Midbrain (tissue), 1 donor: ENCODE measurements at places on chromosomes 2 and 18.

- no peak for DNase-seq
These were observed 75.1 kb downstream of the PLEKHM3 start for GRCh38 chr2:207950063-207950760.

GRCh38 chr2:195642027-195642678 is 14.9 kb upstream of the SLC39A10 start:
- DNase-seq = no peak

DNA sequence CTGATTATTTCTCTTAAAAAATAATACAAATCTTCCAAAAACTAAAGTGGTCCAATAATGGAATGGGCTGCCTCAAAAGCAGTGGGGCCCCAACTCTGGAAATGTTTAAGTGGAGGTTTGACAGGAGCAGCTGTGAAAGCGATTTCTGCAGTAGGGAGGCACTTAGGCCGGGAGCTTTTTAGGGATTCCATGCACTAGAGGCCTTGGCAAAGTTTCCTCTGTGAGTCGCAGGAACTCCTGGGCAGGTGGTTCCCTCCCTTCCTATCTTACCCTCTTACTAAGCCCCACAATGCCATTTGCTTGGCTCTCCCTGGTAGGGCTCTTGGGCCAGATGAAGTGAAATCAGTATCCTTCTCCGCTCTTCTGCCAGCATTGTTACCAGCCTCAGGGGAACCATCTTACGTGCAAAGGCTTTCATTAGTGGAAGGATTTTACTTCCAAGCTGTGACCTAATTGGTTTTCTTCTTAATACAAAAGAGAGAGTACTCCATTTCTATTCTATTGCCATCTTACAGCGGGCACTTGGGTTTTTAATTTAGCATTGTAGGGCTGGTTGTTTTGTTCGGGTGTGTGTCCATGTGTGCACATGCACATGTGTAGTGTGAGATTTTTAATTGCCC is 34.3 kb upstream of the C18orf32 start:
- DNase-seq = no peak

DNA sequence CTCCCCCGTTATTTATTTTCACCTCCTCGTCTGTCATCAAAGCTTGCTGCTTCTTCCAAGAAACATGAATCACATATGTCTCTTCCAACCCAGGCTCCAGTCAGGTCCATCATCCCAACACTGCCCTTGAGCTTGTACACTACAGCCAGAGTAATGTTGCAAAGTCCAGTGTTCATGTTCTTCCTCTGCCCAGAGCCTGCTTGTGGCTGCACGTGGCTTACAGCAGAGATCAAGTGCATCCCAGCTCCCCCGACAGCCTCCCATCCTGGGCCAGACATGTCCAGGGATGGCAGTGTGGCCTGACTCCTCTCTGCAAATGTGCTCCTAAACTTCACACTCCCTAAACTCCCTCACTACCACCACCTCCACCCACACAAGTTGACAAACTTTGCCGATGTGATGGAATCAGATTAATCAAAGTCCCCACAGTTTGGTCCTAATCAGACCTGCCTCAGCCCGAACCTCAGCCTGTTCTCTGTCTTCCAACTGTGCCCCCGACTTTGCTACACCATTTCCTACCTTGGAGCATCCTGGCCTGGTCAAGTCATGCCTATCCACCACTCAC is 54.2 kb upstream of the MAPRE3 start:
- DNase-seq = no peak

- DNase-seq = no peak
These were observed 41.6 kb downstream of the SLC25A12 start for GRCh38 chr2:171852366-171852888.

GRCh38 chr2:135916207-135916606 is 40.0 kb upstream of the MCM6 start:
- peak; percentile 73 for DNase-seq

DNA sequence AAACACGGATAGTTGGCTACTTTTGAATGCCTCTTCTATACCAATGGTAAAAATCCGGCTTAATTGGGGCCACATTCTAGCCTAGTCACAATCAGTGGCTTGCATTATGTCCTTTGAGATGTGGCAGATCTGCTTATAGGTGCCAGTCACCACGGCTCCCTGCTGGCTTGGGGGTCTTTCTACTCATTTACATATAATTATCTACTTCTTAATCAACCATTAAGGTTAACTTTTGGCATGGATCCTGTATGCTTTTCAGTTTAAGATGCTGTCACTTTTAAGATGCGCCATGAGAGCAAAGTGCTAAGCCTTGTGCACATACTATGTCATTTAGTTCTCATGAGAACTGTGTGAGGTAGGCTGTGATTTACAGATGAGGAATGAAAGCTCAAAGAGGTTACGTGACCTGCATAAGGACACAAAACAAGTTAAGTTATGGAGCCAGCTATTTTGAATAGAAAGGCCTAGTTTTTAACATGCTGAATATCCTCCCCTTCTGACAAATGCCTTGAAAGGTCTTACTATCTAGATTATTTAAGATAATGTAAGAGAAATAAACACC is 4.1 kb downstream of the NEDD4L start:
- DNase-seq = no peak

DNA sequence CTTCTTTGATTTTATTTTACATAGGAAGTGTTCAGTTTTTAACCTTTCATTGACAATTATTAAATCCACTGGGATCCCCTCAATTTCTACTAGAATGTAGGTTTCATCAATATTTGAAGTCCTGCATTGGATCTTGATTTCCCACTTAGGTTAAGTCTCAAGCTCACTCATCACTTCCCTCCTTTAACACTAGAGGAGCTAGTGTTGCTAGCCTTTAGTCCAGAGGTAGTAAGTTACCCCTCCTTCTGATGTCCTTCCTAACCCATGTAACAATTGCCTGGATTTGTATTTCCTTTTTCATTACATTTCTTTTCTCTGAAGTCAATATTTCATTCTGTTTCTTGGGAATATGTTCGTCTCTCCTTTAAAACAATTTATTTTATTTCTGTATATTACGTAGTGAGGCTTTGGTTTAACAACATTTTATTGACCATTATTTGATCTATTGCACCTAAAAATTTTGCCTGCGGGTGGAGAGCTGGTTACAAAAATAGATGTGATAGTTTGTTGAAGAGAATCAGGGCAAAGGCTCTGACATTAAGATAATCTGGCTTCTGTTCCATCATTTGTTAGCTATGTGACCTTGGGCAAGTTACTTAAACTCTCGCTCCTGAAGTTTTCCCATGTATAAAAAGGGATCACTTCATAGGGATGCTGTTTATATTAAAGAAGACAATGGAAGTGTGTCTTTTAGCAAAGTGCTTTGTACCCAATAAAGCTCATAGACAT is 833.0 kb downstream of the SLC4A3 start:
- DNase-seq = no peak

DNA sequence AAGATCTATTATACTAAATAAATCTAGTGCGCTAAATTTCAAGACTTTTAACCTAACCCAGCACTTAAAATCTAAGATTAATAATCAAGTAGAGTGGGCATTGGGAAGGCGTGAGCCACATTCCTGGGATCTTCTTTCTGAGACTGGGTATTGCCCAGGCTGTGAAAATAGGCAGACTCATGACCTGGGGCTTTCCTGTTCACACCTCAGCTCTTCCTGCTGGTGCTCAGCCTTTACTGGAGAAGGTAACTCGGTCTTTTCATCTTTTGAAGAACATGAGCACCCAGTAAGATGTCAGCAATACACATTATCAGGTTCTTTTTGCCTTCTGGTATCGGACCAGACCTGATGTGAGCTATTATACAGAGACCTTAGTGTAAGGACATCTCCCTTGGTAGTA is 500.5 kb downstream of the PLCL1 start:
- no peak for DNase-seq

DNA sequence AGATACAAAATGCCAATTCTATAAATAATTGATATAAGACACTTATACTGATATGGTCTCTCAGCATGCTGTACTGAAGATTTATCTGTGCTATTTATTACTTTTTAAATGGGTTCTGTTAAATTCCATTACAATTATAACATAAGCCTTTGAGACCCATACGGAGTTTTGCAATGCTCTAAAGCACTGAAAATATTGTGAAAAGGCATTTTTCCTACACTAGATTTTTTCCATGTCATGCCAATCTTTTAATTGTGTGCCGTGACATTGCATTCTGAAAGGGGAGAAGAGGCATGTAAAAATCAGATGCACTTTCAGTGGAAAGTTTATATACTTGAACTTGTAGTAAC is 46.5 kb downstream of the EFEMP1 start:
- no peak for DNase-seq

DNA sequence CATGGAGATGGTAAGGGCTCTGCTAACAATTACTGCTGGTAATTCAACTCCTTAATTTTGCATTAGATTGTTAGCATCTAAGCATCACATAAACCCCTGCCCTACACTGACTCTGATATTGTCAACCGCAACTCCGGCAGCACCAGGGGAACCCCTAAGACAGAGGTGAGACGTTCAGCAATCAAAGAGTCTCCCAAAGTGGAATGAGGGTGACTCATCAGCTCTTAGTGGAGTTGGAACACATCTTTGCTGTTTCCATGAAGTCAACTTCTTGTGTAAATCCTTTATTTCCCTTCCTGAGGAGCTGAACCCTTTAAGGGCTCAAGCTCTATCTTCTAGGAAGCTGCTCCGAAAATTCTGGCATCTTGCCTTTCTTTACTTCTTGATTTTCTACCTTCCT is 52.1 kb downstream of the ABCG8 start:
- no peak for DNase-seq

DNA sequence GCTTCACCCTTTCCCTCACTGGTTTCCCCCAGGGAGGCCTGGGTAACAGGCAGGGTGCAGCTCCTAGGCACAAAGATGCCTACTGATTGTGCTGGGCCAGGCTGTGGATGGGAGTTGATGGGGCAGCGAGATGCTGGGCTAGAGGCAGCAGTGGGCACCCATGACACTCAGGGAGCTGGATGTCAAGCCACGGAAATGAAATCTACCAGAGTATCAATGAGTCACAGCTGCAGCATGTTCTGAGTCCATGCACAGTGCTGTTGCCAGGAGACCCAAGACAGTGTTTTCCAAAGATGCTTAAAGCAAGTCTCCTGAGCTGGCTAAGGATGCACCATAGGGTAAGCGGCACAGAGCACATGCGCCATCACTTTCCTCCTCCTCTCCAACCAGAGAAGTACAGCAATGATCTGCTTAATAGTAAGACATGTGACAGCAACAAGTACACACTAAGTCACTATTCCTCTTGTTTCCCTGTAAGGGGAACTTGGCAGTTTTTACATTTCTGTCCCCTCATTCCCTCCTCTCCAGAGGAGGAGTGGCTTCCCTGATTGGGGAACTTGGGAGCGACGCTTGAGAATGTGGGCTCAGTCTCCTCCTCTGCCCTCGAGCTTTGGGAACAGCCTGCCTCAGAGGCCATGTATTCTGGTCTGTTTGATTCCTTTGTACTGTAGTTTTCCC is 57.2 kb downstream of the CDC42EP3 start:
- no peak for DNase-seq

- no peak for DNase-seq
These were observed 24.8 kb downstream of the TFPI start for GRCh38 chr2:187529248-187529976.

DNA sequence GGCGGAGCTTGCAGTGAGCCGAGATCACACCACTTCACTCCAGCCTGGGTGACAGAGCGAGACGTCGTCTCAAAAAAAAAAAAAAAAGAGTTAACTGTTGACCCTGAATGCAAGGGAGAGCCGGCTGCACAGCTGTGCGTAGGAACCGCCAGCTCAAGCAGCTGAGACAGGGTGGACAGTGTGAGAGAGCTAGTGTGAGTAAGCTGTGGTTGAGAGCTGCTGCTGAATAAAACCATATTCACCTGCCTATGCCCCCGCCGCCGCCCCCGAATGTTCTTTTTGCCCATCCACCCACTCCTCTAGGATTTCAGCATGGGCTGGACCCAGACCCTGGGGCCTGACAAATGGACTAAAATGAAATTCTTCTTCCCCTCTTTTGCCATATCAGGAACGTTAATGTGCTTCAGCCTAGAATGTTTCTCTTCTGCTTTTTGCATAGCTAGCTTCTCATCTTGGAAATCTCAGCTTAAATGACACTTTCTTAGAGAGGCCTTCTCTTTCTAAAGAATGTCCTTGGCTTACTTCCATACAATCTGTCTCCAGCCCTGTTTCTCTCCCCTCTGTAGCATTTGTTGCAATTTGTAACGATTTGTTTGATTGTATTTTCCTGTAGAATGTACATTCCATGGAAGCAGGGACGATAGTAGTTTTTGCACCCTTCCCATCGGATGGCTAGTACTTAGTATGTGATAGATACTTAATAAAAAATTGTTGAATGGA is 142.7 kb downstream of the KLHL14 start:
- no peak for DNase-seq

DNA sequence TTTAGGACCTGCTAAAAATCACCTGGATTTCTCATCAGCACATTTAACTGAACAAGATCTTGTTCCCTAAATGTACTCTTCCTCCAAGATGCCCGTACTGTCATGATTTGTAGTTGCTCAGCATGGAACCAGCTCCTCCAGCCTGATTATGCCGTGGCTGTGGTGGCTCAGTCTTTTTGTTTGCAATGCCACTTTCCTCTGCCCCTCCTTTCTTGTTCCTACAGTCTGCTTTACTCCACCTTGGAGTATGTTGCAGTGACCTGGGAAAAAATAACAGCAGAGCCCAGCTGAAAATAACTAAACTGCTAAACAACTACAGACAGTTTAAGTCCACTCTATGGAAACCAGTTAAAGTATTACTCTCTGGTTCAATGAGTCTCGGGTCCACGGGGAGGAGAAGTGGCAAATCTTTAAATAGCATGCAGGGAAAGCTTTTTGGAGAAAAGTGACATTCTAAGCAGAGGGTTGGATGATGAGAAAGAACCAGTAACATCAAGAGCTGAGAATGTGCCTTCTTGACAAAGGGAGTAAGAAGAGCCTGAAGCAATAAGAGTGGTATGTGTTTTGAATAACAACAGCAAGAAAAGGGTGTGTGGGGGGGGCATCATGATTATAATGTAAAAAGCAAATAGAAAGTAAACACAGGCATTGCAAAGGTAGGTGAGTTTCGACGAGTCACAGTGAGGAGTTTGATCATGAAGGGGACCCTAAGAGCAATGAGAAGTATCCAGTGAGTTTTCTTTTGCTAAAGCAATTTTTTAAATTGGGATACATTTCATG is 225.7 kb downstream of the TMX3 start:
- no peak for DNase-seq

DNA sequence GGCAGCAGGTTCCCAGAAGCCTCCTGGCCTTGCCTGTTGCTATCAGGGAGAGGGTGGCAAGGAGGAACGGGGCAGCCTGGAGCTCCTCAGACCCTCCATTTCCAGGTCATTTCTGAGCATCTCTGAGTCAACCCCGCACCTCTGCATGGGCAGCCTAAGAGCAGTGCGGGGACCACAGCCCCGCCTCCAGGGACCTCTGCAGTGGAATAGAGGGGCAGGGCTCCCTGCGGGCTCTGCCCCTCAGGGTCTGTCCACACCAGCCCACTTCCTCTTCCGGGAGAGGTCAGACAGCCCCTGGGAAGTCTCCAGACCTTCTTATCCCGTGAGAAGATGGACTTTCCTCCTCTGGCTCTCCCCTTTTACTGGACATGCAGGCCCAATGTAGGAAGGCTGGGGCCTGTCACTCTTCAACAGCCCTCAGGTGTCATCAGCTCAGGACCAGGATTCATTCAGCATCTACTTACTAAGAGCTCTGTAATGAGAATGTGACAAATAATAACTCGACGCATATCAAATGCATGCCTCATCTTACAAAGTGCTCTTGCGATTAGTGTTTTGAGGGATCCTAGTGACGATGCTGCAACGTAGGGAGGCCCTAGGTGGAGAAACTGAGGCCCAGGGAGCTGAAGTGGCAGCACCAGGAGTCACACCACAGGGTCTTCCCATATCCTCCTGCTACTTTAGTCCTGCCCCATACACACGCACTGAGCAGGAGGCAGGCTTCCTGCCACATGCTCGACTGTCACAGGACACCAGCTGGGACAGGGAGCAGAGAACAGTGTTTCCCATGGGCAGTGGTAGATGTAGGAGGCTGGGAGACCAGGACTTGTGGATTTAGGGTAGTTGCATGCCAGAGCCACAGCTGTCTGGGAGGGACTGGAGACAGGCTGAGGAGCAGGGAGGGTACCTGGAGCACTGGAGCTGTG is 28.0 kb downstream of the SH2D6 start:
- peak; percentile 62 for DNase-seq
